BJ (cell line): ENCODE measurements at places on chromosomes 7 and 10.

DNA sequence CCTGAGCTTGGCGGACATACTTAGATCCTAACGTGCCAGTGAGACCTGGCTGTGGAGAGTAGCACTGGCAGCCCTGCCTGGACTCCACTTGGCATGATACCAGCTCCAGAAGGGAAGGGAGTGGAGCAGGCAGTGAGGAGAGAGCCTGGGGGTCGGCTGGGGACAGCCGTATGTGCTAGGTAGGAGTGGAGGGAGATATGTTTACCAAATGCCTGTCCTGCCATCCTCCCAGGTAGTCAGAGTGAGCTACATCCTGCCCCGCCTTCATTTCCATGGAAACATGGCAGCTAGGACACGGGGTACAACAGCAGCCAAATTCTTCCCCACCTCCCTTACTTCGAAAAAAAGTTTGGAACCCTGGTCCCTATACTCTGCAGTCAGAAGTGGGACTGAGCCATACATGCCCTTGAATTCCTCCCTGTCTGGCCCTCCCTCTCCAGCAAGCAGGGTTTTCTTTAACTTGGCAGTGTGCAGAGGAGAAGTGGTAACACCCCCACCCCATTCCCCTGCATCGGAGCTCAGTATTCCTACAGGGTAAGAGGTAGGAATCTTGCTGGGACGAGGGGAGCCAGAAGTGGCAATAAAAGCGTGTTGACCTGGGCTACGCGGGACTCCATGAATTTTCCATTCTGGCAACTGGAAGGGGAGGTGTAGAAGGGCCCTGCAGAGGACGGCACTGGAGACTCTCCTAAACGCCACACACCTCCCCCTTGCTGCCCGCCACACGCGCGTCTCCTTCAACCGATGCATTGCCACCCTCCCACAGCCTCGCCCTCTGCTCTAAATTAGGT is 20.0 kb upstream of the SMO start:
- DNase-seq, result no peak

DNA sequence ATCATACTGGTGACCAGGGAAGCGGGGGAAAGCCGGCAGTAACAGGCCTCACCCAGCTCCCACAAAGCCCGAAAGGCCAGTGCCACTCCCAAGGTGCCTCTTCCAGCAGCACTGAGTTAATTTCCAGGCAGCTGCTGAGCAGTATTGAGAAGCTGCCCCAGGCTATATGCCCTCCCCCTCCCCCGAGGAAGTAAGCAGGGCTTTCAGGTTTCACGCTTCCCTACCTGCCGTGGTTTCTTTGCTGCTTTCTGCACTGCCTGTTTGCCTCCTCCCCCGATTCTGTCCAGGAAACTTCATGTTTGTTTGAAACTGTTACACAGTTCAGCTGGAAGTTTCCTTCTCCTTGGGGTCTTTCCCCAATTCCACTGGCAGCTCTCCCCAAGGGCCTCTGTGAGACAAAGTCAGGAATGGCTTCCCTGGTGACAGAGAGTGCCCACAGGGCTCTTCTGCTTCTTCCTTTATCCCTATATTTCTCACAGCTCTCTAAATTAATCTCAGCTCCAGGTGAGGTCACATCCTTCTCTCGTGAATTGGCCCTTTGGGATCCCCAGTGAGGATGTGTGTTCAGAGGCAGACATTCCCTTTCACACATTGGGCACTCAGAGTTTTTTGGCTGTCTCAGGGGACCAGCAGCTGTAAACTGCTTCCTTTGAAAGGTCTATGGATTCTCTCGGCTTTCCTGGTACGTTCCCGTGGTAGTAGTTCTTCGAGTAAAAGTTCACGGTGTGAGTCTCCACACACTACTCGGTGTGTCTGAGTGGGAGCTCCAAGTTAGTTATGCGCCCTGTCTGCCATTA is 19.4 kb downstream of the C1GALT1 start:
- DNase-seq, result no peak

- no peak for DNase-seq
Measured at GRCh38 chr10:69101451-69102095, 13.7 kb downstream of the SRGN start.

GRCh38 chr7:84454174-84454959 is 259.8 kb upstream of the SEMA3A start:
- no peak for DNase-seq

DNA sequence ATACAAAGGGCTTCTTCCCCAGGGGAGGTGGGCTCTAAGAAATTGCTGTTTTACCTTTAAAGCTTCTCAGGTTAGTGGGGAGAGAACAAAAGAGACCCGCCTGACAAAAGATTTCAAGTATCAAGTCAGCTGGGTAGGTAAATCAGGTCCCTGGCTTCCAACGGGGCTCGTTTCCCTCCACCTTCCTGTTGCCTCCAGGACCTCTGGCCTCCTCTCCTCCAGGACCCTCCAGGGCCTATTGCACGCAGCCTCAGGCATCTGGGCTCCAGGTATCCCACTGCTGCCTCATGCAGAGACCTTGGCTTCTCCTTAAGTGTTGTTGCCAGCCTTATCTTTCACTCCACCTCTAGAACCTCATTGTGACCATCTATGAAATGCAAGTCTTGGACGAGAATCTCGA is 2.9 kb downstream of the BNIP3 start:
- no peak for DNase-seq

DNA sequence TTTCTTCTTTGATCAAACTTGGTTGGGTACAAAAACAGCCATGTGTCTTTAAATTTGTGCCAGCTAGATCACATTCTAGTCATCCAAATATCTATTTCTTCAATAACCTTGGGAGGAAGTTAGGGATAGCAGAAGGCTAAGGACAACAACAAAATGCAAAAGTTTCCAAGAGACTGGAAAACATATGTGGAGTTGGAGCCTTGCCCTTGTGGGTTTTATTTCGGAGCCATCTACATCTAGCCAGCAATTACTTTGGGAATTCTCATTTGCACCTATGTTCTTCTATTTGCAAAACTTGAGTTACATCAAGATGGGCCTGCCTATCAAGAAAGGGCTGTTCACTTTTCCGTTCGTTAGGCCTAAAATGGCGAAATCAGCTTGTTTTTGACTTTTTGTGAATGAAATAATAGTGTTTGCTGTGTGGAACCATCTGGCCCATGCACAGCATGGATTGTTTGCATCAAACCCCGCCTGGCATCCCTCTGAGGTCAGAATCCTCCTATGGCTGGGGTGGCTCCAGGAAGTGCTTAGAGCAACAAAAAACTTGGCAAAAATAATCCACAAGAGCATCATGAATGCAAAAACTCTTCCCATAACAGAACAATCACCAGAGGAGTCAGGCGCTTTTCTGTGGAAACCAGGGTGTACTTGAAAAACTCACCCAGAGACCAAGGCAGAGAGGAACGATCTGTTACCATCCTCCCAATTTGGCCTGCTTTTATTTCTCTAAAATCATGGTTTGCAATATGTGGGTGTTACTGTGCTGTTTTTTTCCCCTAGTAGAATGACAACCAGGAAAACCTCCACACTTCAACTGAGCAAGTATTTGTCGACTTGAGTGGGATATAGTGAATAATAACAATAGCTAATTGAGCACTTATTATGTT is 36.2 kb upstream of the XPNPEP1 start:
- no peak for DNase-seq

- no peak for DNase-seq
Measured at GRCh38 chr7:10239695-10240345, 733.9 kb upstream of the PHF14 start.

DNA sequence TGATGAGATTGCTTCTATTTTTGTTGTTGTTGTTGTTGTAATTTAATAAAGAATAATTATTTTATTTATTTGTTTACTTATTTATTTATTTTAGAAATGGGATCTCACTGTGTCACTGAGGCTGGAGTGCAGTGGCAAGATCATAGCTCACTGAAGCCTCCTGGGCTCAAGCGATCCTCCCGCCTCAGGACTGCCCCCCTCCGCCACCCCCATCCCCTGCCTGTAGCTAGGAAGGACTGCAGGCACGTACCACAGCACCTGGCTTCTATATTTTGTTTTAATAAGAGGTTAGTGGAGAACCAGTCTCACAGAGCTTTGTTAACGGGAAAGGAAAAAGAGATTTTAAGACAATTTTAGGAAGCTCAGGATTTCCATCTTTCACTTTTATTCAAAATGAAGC is 19.5 kb upstream of the SMC3 start:
- no peak for DNase-seq

DNA sequence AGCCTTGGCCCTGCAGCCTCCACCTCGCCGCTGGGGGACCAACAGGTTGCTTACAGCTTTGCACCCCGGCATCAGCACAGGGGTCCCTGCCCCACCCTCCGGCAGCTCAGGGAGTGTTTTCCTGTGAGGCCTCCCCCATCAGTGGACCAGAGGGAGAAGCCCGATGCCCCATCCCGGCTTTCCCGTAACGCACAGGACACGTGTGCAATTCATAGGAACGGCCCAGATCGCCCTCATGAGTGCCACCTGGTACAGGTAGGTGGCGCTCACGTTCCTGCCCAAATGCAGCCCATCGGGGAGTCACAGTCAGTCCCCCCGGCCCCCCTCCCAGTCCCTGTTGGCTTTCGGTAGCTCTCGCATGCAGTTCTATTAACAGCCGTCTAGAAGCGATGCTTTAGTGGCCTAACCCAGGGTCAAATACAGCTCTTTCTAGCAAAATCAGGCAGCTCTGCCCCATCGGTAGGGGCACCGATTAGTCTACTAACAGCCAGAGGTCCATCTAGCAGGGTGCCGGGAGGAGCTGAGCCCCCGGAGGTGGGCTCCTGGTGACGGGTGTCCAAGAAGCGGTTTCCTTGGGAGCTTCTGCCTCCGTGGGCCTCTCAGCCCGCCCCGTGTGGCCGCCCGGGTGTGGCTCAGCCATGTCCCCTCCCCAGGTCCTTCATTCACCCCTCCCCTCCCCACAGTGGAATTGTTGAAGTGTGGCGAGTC is 48.4 kb upstream of the GTF2IRD1 start:
- no peak for DNase-seq

DNA sequence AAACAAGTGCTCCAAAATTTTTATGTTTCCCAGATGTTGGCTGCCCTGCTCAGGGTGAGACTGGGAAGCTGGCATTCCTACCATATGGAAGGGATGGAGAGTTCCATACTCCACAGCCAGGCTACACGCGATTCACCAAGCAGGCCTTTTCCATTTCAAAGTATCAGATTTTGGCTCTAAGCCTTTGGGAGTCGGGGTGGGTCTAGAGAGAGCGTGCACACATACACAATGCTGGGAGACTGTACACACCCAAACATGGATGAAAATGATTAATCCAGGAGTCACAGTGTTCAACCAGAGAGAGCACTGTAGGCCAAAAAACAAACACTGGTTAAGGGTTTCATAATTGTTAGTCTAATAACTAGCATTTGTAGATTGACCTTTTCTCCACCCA is 295.0 kb downstream of the BICC1 start:
- DNase-seq, result peak; percentile 57

GRCh38 chr7:77367976-77368375 is 48.2 kb downstream of the GSAP start:
- no peak for DNase-seq

- DNase-seq, result no peak
Measured at GRCh38 chr7:157904866-157905570, 568.2 kb downstream of the DNAJB6 start.

GRCh38 chr10:110865809-110866482 is 5.8 kb upstream of the PDCD4 start:
- no peak for DNase-seq

DNA sequence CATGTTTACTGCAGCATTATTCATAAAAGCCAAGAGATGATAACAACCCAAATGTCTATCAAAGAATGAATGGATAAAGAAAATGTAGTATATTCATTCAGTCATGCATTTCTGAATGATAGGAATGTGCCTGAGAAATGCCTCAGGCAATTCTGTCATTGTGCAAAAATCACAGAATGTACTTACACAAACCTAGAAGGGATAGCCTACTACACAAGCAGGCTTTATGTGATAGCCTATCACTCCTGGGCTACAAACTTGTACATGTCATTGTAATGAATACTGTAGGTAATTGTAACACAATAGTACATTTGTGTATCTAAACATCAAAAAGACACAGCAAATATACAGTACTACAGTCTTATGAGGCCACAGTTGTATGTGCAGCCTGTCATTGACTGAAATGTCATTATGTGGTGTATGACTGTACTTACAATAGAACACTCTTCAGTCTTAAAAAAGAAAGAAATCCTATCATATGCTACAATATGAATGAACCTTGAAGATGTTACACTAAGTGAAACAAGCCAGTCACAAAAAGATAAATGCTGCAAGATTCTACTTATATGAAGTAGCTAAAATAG is 141.8 kb upstream of the GPR22 start:
- DNase-seq, result peak; percentile 24

- DNase-seq, result no peak
Measured at GRCh38 chr7:17086403-17086802, 204.6 kb upstream of the AGR3 start.

DNA sequence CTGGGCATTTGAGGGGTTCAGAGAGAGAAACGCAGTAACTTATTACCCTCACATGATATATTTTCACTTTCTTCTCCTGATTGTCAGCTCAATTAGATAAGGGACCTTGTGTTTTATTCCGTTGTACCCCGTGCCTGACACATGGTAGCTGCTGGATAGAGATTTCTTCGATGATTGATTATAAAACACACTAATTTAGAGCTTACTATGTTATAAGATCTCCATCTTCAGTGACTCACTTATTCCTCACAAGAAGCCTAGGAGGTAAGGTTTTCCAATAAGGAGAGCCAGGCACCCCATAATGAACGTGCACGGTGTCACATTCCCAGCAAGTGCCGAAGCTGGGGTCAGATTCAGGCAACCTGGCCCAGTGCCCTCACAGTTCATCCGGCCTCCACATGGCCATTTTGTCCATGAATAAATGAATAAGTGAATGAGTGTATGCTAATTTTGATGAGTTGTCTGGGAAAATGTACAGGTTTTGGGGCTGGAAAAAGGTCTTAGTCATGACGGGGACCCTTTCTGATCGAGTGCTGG is 138.1 kb upstream of the CDCA7L start:
- no peak for DNase-seq

DNA sequence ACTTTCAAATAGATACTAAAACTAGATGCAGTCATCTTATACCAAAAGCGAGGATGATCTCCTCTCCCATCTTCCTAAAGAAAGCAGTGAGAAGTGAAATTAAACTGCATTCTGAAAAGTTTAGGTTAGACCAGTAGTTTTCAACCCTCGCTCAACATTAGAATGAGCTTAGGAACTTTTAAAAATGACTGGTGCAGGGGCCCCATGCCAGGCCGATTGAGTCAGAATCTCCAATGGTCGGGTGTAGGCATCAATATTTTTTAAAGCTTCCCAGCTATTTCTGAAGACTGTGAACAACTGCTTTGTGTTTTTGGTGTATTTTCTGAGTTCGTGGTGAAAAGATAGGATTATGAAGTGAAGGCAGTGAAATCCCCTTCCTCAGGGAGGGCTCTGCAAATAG is 146.0 kb downstream of the VTI1A start:
- DNase-seq, result no peak

DNA sequence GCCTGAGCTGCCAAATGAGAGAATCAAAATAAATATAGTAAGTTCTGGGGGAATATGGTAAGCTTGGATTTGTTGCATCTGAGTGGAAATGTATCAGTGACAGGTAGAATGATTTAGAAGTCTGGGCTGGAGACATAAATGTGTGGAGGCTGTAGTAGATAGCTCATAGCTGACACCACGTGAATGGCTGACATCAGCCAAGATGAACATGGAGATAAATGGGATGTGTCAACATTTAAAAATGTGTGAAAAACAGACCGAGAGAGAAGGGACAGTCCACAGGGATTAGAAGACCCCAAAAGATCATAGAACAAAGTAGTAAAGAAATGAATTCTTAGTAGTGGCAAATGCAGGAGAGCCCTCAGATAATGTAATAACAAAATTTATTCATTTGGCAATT is 40.9 kb downstream of the NAMPT start:
- no peak for DNase-seq
